Cerebellum (tissue), 4 donors: ENCODE measurements at places on chromosomes 11 and 22.
A peak's percentile ranks its signal among the peaks of the same experiment; 100 is the strongest.

GRCh38 chr11:12164061-12165014 lies 53.9 kb downstream of the MICAL2 start:
- DNase-seq, result no peak

DNA sequence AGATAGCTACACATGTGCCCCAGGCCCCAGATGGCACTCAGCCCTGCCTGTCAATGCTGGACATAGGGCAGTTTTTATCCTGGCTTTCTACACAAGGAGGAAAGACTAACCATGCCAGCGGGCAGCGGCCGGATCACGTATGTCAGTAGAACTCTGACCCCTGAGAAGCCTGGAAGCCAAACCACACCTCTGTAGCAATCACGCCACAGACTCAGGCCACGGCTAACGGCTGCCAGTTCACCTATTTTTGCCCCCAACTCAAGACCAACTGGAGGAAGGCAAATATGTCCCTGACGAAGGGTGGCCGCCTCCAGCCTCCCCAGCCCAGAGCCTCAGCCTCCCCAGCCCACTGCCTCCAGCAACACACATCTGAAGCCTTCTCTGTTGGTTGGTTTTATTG lies 7.2 kb upstream of the CD81 start:
- no peak for DNase-seq

- DNase-seq, result no peak
These were observed 55.0 kb downstream of the BRD1 start for GRCh38 chr22:49772692-49773091.

- no peak for DNase-seq
These were observed 5.9 kb downstream of the SF1 start for GRCh38 chr11:64772303-64773018.

- no peak for DNase-seq
These were observed 26.1 kb downstream of the MADD start for GRCh38 chr11:47296045-47296444.

GRCh38 chr11:117610901-117611300 lies 186.1 kb downstream of the DSCAML1 start:
- no peak for DNase-seq

- DNase-seq, result no peak
These were observed 18.1 kb upstream of the MYH9 start for GRCh38 chr22:36405671-36406538.

- DNase-seq, result peak; percentile 28
These were observed 1.7 kb downstream of the EP300 start for GRCh38 chr22:41094041-41094593.

GRCh38 chr11:10385696-10386095 lies 69.4 kb upstream of the AMPD3 start:
- no peak for DNase-seq

DNA sequence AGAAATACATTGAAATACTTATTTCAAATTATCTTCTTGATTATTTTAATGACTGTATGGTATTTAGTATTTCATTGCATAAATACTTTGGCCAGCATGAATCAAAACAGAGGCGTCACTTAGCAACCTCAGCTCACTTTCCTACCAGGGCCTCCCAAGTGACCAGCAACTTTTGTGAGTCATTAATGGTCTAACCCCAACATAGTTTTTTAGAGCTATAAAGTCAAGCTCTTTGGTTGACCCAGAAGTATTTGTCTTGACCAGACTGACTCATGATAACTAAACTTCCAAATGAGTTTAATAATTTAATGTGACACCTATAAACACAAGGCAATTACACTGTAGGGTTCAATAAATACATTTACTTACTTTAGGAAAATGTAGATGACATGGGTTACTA lies 27.9 kb upstream of the RBMXL2 start:
- DNase-seq, result no peak

- DNase-seq, result no peak
These were observed 19.7 kb upstream of the GLYATL1 start for GRCh38 chr11:58919561-58919960.

DNA sequence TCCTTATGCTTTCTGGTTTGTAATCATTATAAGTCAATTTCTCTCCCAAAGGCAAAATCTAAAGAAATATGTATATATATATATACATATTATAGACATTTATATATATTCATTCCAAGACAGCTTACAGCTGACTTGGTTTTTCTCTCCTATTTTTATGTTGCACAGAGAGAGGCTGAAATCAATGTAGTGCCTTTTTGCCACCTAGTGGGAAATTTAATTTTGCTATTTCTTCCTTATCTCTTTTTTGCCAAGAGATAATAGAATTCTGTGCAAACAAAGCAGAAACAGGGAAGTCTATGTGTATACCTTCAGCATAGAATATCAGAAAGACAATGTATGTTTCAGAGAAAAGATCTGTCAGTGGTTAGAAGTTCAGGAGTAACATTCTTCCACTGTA lies 186.0 kb upstream of the ANO5 start:
- no peak for DNase-seq

DNA sequence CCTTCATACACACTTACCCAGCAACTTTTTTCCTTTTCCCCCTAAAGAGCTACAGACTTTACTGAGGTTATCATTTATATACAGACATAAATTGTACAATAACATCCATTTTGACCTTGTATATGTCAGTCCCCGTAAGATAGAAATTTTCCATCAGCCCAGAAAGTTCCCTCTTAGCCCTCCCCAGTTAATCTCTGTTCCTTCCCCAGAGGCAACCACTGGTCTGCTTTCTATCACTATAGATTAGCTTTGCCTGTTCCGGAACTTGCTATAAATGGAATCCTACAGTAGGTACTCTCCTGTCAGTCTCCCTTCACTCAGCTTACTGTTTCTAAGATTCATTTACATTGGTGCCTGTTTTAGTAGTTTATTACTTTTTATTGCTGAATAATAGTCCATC lies 54.9 kb downstream of the TSPAN18 start:
- no peak for DNase-seq

DNA sequence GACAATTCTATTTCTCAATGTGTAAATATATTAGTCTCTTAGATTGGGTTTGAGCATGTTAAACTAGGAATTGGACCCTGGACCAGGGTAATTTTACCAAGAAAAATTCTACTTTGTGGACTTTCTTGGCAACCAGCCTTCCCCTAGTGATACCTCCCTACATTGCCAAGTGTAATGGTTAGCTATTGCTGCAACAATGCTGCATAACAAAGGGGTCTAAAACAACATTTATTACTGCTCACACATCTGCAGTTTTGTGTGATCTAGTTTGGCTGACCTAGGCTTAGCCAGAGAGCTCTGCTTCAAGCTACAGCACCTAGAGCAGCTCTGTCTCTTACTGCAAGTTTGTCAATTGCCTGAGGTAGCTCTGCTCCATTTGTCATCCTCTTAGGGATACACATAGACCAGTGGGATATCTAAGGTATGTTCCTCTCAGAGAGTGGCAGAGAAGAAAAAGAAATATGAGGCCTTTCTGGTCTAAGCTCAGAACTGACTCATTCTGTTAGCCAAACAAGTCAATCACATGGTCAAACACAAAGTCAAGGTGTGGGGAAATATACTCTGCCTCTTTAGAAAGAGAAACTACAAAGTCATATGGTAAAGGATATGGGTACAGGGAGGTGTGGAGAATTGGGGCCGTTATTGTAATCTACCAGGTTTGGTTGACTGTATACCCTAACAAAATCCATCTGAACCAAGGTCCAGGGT lies 2.0 kb upstream of the LAYN start:
- no peak for DNase-seq

GRCh38 chr11:67282155-67282875 lies 6.8 kb upstream of the ANKRD13D start:
- no peak for DNase-seq

DNA sequence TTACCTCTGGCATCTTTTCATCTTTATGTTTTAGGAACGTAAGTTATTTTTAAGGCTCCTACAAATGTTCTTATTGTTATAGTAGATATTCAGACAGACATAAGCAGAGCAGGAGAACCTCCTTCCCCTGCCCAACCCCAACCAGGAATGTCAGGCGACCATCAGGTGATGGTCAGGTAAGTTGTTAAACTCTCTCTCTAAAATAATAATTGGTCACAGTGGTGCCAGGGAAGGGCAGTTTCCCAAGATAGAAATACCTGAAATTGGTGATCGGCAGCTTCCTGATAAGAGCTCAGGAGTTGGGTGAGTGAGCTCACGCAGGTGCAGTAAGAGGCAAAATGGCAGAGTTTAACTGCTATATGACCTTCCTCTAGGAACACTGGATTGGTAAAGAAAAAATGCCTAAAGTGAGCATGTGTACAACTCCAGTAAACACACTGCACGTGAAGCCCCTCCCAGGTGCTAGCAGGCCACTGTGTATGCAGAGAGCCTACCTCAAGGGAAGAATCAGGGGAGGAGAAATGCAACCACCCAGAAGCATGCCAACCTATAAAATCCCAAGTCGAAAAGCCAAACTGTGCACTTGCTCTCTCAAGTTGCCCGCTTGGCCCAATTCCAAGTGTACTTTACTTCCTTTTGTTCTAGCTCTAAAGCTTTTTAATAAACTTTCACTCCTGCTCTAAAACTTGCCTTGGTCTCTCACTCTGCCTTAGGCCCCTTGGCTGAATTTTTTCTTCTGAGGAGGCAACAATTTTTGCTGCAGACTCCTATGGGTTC lies 273.9 kb downstream of the SBF2 start:
- DNase-seq, result no peak

DNA sequence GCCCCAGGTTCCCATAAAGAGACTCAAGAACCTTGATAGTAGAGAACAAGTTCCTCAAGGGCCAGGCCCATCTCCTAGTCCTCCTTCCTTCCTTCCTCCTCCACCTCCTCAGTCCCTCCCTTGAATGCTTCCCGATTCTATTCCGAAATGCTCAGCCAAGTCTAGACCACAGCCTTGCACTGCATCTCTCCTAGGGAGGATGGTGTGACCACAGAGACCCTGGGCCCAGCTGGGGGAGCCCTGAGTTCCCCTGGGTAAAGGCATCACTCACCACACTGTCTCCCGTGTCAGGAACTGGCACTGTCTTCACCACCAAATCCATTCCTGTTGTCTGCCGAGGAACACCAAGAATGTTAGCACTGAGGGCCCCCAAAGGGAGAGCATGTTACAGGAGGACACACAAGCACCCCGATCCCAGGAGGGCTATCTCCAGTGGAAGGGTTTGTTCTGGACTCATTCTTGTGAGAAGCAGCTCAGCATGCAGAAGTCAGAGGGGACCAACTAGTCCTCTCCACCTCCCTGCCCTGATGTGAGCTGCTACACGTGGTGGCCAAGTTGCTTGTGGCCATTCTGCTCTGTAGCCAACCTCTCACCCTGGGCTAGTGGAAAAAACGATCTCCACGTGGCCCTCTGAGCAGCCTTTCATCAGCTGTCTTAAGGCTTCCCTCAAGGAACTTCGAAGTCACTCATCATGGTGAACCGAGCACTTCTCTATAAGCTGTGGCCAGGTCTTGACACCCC lies 8.7 kb downstream of the IFT27 start:
- DNase-seq, result no peak

- DNase-seq, result no peak
These were observed 60.3 kb downstream of the NECTIN1 start for GRCh38 chr11:119668676-119669075.

- no peak for DNase-seq
These were observed 36.3 kb downstream of the BCR start for GRCh38 chr22:23216461-23217170.

DNA sequence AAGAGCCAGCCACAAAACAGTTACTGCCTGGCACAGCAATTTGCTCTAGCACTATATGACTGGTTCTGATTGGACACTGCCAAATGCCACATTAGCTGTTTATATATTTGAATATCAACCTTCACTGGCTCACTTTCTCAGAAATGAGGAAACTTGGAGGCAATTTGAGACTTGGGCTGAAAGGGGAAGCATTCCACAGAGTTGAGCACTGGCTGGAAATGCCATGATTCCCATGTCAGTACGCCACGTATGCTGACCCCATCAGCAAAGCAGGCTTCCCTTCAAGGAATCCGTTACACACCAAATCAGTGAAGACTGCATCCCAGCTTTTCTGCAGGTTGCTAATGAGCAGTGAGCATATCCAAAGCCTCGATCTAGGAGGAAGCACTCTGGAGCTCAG lies 34.7 kb downstream of the GALNT18 start:
- no peak for DNase-seq

- DNase-seq, result peak; percentile 84
These were observed 67.9 kb downstream of the MCM5 start for GRCh38 chr22:35467681-35468434.

DNA sequence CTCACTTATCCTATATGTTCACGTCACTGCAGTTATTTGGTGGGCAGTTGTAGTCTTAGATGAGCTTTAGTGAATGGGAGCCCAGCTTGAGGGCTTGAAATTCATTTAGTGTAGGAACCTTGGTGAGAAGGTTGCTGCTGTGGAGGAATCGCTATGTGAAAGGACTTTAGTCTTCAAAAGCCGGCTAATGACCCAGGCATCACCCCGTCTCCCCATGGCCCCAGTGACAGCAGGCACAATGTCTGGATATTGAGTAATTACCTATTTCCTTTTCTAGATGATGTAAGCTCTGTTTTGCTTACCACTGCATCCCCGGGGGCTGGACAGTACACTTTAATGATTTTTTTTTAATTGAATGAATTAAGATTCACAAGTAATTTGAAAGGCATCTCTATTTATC lies 283.2 kb downstream of the ST3GAL4 start:
- DNase-seq, result no peak

DNA sequence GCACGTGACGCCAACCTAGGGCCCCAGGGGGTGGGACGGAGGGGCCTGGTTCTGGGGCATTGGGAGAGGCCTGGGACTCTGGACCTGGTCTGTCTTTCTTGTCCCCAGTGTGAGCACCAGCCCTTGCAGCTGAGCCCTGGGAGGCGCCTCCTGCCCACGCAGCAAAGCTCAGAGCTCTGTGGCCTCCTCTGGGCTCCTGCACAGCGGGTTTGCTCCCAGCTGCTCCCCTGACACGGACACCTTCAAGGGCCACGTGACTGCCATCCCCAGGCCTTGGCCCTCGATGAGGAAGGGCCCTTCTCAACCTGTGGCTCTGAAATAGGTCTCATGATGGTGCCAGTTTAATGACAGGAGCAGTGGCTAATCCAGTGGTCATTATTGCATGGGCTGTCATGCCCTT lies 31.5 kb upstream of the CCDC188 start:
- DNase-seq, result no peak

DNA sequence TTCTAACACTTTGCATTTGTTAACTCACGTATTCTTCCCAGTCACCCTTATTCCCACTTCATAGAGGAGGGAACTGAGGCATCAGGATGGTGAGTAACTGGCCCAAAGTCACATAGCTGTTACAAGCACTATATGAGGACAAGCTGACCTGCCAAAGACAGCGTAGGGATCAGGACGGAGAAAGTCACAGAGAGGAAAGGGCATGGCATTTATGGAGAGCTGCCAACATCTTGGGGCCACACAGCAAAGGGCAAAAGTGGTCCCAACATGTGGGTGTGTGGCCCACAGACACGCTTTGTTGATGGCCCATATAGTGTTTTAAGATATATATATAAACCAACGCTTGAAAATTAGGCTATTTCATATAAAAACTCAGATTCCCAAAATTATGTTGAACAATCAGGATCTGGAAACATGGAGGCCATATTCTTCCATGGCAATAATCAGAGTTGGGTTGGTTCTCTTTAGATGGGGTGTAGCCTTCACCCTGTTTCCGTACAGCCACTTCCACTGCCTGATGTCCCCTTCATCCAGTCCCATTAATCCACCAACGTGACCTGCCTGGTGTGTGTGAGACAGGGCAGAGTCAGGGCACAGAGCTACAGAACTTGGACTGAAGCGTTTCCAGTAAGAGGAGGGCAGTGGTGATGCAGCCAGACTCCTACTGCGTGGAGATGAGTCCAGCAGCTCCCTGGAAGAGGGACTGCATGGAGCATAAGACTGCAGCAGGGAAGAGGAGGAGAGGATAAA lies 39.9 kb upstream of the CD5 start:
- DNase-seq, result no peak

- DNase-seq, result no peak
These were observed 3.3 kb downstream of the KDELR3 start for GRCh38 chr22:38471237-38471636.

GRCh38 chr11:108197351-108197750 lies 25.1 kb downstream of the NPAT start:
- DNase-seq, result no peak
